Naive thymus-derived CD4-positive, alpha-beta T cell (primary cell): ENCODE measurements at places on chromosomes 3 and 15.

GRCh38 chr3:71125738-71126137 lies 457.8 kb downstream of the FOXP1 start:
- DNase-seq, result no peak

GRCh38 chr15:74655424-74655823 lies 39.8 kb downstream of the CLK3 start:
- no peak for DNase-seq

GRCh38 chr15:37100109-37100965 lies at the start of gene MEIS2:
Gene MEIS2 (minus strand): TSS chr15:37100549. CDS start chr15:37099466, 1,083 bp downstream.
- DNase-seq, result no peak

- no peak for DNase-seq
Measured at GRCh38 chr3:40765884-40766283, 241.1 kb downstream of the ZNF621 start.

DNA sequence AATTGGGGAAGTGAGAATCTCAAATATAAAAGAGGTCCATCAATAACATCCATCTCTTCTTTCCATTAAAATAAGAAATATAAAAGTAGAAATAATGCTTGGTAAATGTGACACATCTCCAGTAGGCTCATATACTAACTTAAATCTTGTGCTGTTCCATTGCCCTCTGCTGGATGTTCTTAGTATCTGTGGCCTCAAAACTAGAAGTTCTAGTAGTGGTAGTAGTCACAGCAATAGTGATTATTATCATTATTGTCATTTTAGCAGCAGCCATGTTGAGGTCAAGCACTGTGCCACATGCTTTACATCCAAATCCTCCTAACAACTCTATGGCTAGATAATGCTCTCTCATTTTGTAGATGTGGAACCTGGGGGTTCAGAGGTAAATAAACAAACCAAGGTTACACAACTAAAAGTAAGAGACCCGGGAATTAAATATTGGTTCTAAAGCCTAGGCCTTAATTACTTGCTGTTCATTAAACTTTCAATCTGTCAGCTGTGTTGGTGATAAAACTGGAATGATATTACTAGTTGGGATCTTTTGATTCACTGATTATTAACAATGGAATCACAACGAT lies 20.2 kb upstream of the BTLA start:
- DNase-seq, result peak; percentile 74

- DNase-seq, result no peak
Measured at GRCh38 chr3:13457593-13457992, 22.5 kb upstream of the HDAC11 start.

DNA sequence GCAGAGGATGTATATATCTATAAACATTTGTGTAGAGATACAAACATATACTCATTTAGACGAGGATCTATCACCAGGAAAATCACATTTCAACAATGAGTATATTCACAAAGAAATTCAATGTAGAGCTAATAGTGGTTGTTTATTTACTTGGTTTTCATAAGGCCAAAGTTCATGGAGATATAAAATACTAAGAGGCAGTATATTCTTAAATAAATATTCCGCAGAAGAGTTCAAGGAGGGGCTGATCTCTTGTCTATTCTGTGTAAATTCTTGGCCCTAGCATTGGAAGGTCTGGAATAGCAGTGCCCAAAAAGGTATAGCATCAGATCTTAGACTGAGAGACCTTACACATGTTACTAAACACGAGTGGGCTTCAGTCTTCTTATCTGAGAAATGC lies 122.1 kb downstream of the EDEM1 start:
- DNase-seq, result no peak

- DNase-seq, result no peak
Measured at GRCh38 chr15:64443747-64444621, 16.4 kb upstream of the ZNF609 start.

DNA sequence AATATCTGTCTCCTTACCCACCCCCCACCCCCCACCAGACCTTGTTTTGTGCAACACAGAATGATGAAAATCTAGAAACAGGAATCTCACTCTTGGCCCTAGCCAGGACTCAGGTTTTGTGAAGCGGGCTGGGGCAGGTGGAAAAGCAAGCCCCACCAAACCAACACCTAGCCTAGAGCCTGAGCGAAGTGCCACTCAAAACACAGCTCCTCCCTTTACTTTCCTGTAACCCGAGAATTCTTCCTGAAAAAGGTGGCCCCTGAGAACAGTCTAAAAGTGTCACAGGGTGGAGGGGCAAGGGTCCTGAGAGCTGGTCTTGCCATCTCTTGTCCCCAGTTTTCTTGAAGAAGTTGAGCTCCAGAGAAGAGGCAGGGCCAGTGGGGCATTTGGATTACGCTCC lies 17.4 kb upstream of the RPUSD3 start:
- DNase-seq, result no peak

DNA sequence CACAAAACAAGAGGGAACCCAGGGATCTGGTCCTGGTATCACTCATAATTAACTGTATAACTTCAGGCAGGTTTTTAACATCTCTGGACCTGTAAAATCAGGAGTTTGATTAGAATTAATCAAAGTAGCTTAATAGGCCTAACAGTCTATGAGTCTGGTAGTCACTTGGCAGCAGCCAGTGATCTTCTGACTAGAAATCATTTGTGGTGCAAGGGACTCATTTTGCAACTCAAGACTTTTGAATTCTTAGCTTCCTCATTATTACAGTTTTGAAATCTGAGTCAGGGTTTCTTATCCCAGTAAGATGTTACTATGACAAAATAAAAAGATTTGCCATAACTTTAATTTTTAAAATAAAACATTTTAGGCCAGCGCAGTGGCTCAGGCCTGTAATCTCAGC lies 70.8 kb downstream of the TMCC1 start:
- DNase-seq, result no peak

DNA sequence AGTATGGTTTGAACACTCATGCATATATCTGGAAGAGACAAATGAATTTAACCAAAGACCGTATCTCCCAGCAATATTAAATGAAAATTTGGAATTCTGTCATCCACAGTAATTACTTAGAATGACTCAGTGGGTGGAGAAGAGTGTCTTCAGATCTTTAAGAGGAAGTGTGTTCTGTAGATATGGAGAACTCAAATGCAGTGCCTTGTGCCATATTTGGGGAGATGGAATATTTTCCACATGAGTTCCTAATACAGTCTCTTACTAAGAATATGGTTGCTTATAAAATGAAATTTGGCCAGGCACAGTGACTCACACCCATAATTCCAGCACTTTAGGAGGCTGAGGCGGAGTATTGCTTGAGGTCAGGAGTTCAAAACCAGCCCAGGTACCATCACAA lies 40.5 kb downstream of the ANO10 start:
- no peak for DNase-seq

DNA sequence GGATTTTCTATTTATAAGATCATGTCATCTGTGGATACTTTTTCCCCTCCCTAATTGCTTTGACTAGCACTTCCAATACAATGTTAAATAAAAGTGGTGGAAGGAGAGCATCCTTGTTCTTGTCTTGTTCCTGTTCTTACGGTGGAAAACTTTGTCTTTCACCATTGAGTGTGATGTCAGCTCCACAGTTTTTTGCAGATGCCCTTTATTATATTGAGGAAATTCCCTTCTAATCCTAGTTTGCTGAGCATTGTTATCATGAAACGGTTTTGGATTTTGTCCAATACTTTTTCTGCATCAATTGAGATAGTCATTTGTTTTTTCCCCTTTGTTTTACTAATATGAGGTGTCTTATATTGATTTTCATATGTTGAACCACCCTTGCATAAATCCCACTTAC lies 19.9 kb upstream of the IL20RB start:
- DNase-seq, result no peak

DNA sequence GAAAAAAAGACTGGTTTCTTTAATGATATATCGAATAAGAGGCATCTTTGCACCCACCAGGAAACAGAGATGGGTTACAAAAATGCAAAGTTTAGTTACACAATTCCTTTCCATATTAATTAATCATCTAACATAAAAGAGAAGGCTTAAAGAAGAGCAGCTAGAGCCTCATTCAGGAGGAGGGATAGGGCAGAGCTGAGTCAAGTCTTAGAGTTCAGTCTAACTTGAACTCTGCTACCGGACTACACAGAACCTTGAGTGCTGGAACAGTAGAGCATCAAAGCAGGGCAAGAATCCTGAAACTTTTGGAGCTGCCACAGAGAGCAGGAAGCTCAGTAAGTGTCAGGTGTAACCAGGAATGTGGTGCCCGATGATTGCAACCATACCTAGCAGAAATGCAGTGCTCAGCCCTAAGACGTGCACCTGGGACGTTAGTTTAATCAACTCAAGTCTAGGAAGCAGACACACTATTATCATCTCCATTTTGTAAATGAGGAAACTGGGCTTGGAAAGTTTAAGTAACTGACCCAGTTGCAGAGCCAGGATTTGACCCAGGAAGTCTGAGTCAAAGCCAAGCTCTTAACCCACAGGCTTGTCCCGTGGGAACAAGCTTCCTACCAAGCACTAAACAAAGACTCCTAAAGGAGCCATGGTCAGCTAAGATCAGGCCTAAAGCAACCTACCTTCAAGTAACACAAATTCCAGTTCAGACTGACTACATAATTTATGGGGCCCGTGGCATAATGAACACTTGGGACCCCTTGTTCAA lies 187.4 kb downstream of the FOXP1 start:
- no peak for DNase-seq

- DNase-seq, result no peak
Measured at GRCh38 chr3:11996480-11996879, 7.7 kb upstream of the SYN2 start.

DNA sequence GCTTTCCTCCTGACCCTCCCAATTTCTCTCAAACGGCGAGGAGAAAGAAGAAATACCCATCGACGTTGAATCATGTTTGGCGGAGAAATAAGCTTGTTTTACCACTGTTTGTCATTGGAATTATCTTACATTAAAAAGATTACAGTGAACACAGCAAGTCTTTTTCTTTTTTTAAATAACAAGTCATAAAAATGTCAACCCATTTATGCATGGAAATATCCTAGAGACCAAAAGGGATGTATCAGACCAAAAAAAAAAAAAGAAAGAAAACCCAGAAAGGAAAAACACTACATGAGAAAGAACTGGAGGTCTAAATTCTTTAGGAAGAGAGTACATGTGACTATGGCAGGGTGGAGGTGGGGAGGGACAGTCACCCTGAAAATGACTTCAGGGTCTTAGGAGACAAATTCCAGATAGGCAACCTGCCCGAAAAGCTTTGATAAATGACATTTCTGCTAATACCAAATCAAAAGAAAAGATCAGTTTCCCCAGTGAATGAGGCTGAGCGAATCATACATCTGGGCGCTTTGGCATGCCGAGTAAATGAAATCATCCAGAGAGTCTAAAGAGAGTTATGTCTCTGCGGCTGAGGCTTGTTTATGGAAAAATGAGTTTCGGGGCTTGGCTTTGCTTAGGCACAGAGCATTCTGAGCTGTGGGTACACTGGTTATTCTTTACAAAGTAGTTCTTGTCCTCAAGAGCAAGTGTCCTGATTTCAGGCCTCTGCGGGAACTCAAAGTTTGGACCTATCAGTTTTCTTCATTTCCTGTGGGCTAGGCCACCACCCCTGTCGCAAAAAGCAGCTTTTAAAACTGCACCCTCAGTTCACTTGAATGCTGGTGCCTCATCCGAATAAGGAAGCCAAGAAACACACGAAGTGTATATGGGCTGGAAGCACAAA lies 110.1 kb upstream of the TGFBR2 start:
- peak; percentile 8 for DNase-seq

DNA sequence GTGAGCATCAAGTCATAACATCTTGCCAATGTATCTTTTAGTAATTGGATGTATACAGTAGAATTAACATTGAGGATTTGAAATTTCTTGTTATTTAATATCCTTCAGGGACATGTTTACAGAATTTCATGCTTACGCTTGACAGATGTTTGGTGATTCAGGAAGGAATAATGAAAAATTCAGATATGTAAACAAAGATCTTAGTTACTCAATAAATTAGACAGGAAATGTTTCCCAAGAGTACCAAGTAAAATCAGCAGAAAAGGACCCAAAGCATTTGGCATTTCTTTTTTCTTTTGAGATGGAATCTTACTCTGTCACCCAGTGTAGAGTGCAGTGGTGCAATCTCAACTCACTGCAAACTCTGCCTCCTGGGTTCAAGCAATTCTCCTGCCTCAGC lies 4.7 kb upstream of the COL6A5 start:
- no peak for DNase-seq

- DNase-seq, result no peak
Measured at GRCh38 chr15:47301481-47301880, 415.8 kb upstream of the SEMA6D start.

DNA sequence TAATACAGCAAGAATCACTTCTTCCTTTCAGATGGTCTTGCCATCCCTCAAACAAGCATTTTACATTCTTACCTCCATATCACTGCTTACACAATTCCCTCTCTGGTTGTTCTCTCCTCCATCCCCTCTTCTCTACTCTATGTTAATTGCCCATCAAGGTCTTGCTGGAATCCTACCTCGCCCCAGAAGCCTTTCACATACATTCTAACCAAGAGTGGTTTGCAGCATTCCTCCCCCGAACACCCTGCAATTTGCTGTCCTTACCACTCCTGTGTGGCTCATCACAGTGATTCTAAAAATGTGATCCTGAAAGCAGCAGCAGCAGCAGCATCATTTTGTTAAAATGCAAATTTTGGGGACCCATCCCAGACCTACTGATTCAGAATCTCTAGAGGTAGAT lies 30.6 kb downstream of the TNIK start:
- no peak for DNase-seq

DNA sequence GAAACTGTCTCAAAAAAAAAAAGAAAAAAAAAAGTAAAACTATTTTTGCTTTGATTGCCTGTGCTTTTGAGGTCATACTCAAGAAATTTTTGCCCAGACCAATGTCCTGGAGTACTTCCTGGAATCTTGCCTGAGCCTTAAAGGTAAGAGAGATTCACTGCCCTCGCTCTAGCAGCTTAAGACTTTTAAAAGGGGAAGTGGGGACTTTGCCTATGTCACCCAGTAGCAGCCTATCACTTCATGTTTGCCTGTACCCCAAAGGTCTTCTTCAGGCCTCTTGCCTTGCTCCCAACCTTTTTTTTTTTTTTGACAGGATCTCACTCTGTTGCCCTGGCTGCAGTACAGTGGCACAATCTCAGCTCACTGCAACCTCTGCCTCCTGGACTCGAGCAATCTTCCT lies 18.9 kb upstream of the GOLGB1 start:
- DNase-seq, result no peak

DNA sequence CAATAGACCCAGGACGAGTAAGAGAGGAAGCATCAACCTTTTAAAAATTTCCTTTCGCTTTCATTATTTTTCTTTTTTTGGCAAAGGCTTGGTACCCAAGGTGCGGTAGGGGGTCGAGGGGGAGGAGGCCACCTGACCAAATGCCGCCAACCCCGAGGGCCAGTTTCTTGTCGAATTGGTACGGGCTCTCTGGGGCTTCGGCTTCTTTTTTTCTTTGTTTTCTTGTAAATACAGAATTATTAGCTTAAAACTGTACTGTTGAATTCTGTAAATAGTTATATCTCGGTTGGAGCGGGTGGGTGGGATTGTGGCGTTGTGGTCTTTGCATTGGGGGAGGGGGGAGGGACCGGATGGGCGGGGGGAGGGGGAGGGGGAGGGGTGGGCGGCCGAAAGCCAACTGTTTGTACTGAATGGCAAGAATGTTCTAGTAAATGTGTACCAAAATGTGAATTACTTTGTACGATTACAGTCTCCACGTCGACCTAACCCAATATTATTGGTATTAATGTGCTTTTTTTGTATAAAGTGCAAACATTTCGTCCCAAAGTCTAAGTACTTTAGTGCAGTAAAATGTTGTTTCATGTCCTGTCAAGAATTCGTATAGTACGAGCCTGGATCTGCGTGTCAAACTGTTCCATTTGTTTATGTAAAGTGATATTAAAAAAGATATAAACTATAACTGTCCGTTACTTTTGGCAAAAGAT lies 4.7 kb downstream of the ZIC1 start:
- no peak for DNase-seq
